NCI-H2081 treated with DMSO at 0.1 percent for 48 hours (cell line): ENCODE measurements at places on chromosomes 6 and 20.

- DNase-seq: no peak
Observed at GRCh38 chr20:1370548-1371110, 22.2 kb downstream of the FKBP1A start.

DNA sequence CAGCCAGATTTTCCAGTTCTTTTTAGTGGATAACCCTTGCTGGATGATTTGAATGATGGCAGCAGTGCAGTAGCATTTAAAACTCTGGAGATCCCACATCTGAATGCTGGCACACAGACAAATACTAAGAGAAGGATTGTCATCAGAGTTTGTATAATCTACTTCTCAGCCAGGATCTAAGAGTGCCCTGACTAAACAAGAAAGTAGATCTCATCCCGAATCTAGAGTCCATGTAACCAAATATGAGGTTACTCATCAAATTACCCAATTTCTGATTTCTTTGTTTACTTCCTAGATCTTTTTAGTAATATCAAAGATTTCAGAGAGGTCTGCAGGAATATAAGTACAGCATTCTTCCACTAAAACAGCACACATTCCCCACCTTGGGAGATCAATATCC is 7.8 kb downstream of the TMC2 start:
- no peak for DNase-seq

DNA sequence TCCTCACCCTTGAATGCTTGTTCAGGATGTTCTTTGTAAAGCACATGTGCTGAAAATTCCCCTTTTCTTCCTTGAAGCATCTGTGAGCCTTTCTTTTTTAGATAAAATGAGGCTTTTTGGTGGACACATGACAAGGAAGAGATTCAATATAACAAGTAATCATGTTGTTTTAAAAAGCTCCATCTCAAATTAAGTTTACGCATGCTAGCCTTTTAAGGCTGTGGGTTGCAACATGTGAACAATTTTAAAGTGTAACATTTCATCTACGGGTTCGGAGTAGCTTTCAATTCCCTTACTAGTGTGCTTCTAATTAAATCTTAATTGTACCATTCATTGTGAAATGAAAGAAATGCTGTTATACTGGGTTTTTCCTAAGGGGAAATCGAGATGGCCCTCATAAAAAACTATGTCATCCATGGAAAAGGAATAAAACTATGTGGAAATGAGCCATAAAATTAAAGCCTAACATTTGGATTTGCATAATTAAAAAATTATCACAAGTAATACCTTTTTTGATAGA is 19.3 kb upstream of the OSTM1 start:
- no peak for DNase-seq

- DNase-seq: peak; percentile 50
Observed at GRCh38 chr6:48765352-48765961, 654.5 kb upstream of the PTCHD4 start.

DNA sequence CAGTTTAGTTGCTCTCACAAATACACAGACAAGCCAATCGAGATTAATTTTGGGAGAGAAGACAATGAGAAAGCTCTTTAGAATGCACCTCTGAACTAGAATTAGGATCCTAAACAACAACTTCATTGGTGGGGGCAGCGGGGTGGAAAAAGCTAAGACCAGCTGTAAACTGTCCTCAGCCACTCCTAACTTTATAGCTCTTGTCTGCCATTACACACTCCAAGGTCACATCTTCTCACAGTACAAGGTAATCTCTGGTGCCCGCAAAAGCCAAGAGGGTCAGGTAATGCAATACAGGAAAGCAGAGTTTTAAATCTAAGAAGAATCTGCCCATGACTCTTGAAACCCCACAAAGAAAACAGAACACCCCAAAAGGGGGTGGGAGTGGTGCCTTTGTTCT is 17.8 kb upstream of the IL22RA2 start:
- DNase-seq: no peak

DNA sequence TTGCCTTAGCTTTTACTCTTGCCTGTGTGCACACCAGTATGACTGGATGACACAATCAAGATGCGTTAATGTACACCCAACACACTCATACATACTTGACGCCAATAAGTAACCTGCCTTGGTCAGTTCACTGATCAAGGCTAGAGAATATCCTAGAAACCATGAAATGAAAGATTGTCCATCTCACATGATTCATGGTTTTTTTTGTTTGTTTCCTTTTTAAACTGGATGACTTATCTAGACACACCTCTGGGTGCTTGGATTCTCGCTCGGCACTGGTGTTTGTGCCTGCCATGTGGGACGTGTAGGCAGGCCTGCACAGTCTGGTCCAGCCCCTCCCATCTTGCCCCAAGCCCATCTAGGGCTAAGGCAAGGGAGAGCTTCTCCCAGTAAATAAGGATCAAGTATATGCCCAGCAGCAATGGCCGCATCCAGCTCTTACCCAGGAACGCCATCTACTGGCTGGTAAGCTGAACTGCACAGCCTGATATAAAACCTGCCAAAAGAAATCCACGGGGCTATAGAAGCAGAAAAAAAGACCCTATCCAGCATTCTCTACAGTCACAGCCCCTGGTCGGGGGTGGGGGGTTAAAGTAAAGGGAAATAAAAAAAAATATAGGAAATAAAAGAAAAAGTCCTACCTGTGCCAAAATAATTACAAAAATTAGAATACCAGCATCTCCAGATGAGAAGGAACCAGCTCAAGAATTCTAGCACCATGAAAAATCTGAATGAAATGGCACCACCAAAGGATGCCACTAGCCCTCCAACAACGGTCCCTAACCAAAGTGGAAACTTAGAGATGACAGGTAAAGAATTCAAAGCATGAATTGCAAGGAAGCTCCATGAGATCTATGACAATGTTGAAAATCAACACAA is 73.3 kb downstream of the OTOR start:
- DNase-seq: peak; percentile 40

GRCh38 chr20:62063981-62064769 is 1.5 kb downstream of the TAF4 start:
- no peak for DNase-seq

- no peak for DNase-seq
Observed at GRCh38 chr6:91106083-91106482, 519.2 kb upstream of the MAP3K7 start.

DNA sequence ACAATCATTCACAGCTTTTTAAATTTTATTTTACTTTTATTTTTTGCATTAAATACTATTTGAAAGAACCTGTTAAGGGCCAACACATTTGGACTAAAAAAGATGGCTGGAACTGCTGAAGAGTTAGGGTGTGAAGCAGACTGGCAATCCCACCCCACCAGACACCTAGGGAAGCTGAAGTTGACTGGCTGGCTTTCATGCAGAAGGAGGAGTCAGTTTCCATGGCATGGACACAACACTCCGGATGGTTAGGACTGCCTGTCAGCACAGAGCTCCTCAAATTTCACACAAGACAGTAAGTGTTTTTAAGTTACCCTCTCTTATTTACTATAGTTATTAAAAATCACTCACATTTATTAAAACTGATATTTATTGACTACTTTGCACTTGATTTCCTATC is at the start of gene ANKRD66:
Gene ANKRD66, plus strand, starts transcription at position 238 of the 400 bp plus-strand sequence. CDS start 5,016 bp downstream, outside the sequence.
- DNase-seq: no peak

GRCh38 chr6:45686841-45687569 is 309.3 kb upstream of the SUPT3H start:
- DNase-seq: no peak

GRCh38 chr6:3349388-3350251 is 90.9 kb downstream of the PSMG4 start:
- DNase-seq: no peak

DNA sequence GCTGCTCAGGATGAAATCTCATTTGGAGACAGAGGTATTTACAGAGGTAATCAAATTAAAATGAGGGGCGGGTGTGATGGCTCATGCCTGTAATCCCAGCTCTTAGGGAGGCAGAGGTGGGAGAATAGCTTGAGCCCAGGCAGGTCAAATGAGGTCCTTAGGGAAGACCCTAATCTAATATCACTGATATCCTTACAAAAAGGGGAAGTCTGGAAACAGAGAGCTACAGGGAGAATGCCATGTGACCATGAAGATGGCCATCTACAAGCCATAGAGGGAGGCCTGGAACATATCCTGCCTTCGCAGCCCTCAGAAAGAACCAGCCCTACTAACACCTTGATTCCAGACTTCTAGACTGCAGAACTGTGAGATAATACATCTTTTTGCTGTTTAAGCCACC is 8.3 kb downstream of the MTCL3 start:
- DNase-seq: no peak

DNA sequence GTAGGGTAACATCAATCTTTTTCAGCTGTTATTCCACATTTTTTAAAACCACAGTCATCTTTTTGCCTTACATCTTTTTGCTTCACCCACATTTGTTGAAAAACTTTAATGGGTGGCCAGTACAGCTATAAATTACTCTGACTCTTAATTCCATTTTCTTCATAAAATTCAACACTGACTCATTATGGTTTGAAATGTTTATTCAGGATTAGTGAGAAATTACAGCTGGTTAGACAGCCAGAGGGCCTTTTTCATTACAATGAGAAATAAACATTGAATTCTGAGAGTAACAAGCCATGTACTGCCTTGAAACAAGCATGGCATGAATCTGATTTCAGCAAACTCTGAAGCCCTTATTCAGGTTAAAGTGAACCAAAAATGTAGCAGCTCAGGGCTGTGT is 19.5 kb downstream of the NDUFAF4 start:
- DNase-seq: no peak

DNA sequence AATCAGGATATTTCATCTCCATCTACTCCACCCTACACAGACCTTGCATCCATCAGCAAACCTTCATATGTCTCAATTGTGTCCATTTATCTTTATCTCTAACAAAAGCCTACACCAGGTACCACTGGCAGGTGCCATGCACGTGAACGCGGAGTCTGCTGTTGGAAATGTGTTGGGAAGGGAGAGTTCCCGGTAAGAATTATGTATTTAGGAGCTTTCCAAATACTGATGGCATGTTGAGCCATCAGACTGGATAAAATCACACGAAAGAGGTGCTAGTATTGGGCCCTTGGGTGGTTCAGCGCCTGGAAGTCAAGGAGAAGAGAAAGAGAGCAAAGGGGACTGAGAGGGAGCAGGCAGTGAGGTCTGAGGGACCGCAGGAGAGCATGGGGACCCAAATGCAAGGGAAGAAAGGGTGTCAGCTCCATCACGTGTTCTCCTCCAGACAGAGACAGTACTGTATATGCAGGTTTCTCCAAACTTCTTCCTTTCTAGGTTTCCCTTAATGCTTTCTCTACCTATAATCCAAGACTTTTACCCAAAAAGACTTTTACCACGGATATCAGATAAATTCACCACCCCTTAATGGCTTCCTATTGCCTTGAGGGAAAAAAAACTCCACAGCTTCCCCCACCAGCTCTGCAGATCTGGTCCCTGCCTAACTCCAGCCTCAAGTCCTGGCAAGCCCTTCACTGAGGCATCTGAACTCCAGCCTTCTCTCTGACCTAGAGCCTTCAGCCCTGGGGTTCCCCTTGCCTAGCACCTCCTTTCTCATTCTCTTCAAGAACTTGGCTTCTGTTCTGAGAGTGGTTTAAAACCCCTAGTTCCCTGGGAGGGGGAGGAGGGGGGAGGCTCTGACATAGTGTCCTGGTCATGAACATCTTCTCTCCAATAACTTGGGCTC is 4.8 kb upstream of the ZNF217 start:
- no peak for DNase-seq

DNA sequence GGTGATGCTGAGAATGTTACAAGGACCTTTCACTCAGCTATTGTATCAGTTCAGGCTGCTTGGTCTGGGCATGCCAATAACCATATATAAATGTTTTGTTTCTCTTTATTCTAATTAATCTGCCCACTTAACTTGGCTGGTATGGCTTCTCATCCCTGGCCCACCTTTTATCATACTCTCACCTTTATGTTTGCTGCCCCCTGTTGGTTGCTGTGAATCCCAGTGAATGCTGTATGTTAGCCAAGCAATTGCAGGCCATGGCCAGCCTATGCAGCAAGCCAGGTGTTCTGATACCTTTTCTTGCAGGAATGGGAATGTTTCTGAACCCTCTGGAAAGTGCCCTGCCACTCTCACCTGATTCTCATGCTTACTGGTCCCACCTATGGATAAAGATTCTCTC is 54.6 kb downstream of the PCSK2 start:
- DNase-seq: no peak

- no peak for DNase-seq
Observed at GRCh38 chr6:168692193-168692914, 251.4 kb downstream of the SMOC2 start.

DNA sequence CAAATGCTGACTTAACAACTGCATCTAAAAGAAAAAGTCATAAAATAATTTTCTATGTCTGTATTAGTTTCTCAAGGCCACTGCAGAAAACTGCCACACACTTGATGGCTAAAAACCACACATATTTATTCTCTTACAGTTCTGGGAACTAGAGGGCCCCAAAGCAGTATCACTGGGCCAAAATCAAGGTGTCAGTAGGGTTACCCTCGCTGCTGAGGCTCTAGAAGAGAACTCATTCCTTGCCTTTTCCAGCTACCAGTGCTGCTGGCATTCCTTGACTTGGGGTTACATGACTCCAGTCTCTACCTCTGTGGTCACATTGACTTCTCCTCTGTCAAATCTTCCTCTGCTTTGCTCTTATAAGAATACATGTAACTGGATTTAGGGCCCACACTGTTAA is 124.6 kb upstream of the THEMIS start:
- no peak for DNase-seq

DNA sequence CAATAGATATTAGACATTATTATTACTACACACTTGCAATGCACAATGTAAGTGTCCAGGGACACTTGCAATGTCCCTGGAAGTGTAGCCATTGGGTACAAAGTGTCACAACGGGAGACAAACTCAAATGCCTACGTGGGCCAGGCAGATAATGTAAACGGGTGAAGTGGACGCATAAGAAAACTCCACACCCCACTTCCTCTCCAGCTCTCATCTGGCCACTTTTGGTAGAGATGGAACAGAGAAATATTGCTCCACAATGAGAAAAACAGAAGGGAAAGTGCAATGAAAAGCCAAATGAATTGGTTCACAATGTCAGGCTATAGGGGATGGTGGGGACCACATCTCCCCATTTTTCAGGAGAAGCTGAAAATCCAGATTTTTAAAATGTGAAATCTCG is 9.4 kb downstream of the SULF2 start:
- no peak for DNase-seq

- no peak for DNase-seq
Observed at GRCh38 chr20:62813588-62813987, 3.3 kb upstream of the COL9A3 start.

DNA sequence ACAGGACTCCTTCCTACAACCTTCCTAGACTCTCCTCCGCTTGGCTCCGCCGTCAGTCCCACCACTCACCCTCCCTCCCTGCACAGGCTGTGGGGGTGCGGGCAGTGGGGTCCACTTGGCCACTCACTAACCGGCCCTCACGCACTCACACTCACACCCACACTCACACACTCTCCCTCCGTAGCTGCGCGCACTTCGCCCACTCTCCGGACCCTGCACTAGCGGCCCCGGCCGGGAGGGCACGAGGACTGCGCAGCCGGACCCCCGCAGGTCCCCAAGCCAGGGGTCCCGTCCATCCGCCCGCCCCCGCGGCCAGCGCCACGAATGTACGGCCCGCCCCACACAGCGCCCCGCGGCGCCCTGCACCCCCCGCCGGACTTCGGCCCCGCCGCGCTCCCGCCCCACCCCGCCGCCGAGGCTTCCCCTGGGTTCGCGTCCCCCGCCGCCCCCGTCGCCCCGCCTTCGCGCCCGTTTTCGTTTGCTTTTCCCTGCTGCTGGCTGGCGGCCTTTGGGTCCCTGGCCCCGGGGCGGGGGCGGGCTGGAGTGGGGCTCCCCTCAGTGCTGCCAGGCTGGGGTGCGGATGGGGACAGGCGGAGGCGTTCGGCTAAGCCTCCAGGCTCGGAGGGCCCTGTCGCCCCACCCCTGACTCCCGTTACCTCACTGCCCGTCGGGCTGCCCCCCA is 23.0 kb upstream of the SLC22A7 start:
- no peak for DNase-seq

- DNase-seq: no peak
Observed at GRCh38 chr6:139475241-139475640, 100.8 kb upstream of the CITED2 start.

- DNase-seq: no peak
Observed at GRCh38 chr6:45854149-45854742, 161.4 kb downstream of the CLIC5 start.
